ENCODE measurements at places on chromosomes 4 and X. TPM values are rescaled to one million over a fixed set of nuclear protein-coding genes. Genes with fewer than 3 reads are reported as not detected.

DNA sequence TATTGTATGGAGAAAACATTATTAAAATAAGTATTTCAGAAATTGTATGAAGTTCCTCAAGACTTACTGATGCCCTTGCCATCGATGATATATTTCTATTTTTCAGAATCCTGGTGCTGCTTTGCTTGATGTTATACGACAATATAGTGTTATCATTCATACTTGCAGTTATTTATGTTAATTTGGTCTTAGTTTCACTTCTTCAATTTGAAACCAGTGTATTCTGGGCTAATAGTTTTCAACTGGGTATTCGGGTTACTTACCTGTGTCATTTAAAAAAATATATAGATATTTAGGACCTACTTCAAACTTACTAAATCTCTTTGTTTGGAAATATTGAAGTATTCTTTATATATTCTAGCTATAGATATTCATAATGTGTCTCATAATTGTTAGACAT is 1414.7 kb downstream of the C4orf33 start:
- DNase-seq = no peak

- peak; percentile 44 for DNase-seq
These were observed 63.7 kb downstream of the SEC24D start for GRCh38 chr4:118772081-118772766.

DNA sequence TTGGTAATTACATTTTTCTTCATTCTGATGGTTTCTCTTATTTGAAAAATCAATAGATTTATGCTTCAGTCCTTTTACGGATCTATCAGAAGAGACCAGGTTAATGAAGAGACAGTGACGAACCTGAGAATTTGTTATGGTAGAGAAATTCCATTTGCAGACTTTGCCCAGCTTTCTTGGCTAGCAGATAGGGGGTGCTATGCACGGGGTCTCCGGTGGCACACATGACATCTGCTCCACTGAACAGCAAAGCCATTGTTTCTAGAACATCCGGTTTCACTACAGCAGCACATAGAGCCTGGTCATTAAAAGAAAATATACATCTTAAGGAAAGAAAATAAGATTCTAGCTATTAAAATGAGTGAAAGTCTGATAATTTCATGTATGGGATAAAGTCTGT is 85.1 kb downstream of the ARAP2 start:
- no peak for DNase-seq

DNA sequence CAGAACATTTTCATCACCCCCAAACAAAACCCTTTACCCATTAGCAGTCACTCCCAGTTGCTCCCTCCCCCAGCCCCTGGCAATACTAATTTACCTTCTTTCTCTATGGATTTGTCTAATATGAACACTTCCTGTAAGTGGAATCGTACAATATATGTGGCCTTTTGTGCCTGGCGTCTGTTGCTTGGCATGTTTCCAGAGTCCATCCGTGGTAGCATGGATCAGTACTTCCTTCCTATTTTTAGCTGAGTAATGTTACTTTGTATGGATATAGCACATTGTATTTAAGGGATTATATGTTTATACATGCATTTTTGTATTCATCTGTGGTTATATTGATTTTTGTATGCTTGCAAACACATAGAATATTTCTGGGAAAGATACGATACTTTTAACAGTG is 48.2 kb downstream of the PPEF1 start:
- no peak for DNase-seq

GRCh38 chr4:172555725-172556124 is 612.9 kb upstream of the GALNT7 start:
- no peak for DNase-seq

The NSUN7 gene
- not detected for polyA plus RNA-seq

- DNase-seq = peak; percentile 59
These were observed 2.6 kb downstream of the MID1IP1 start for GRCh38 chrX:38803588-38804431.

DNA sequence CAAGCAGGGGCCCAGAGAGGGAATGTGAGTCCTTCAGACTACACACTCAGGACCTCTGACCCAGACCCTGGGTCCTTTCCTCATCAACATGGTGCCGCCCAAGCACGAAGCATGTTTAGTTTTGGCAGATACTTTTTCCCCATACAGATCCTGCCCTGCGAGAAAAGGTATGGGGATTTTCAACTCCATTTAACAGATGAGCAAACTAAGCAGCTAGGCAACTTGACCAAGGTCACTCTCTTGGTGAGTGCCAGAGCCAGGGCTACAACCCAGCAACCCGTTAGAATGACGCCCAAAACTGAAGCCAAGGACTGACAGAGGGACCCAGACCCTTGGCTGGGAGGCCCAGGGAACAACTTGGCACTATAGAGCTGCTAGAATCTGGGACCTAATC is 40.3 kb upstream of the MSX1 start:
- DNase-seq = no peak

The TLR1 gene
- polyA plus RNA-seq = 19.2 TPM

GRCh38 chr4:84531689-84532088 is 32.6 kb upstream of the NKX6-1 start:
- DNase-seq = no peak

Data from CD4-positive, alpha-beta memory T cell (primary cell).